ENCODE measurements at places on chromosomes 3 and 15. TPM values are rescaled to one million over a fixed set of nuclear protein-coding genes. Genes with fewer than 3 reads are reported as not detected.

DNA sequence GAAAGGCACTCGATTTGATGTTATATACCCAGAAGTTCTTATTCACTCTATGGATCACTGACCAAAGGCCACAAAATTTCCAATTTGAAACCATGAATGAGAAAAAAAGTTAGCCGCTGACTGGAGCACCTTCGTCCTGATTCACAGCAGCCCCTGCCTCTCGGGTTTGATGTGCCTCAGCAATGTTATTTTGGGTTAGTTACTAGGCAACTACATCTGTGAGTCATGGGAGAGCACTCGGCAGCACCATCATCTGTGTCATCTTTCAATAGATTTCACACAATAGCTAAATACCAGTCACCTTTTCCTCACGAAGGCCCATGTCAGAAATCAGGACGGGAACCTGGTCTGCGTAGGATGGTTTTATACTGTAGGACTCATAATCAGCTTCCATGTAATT is 269.2 kb downstream of the ZBBX start:
- H3K4me3 ChIP-seq = no peak overlapping the region
- no peak overlapping the region for H3K27ac ChIP-seq
- H3K36me3 ChIP-seq = no peaks in the 10 kb centered on the region

- peak overlapping the region; percentile 58 for H3K4me3 ChIP-seq
- peaks cover 57% of the 10 kb centered on the region for H3K36me3 ChIP-seq
- peak overlapping the region; percentile 92 for H3K27ac ChIP-seq
- H3K4me1 ChIP-seq = peaks cover 77% of the 10 kb centered on the region
These were observed 35.2 kb downstream of the GLB1 start for GRCh38 chr3:33061782-33062181.

DNA sequence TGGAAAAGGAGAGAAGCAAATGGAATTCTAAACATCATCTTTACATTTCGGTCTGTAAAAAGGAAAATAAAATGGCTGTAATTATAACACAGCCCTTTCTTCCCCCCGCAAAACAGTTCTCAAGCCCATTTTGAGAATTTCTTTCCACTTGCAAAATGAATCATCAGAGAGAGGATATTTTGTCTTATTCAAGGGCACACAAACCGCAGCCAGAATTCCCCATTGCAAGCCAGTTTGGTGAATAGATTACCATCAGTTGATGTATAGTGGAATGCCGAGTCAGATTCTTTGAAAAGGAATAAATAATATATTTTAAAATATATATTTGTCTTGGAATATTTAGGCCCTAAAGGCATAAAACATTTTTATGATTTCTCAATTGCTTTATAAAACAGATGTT is 420.4 kb upstream of the SEMA6D start:
- DNase-seq = no peak
- H3K27me3 ChIP-seq = no peaks in the 10 kb centered on the region
- no peaks in the 10 kb centered on the region for H3K36me3 ChIP-seq

- H3K4me1 ChIP-seq = peaks cover 27% of the 10 kb centered on the region
- H3K27ac ChIP-seq = no peak overlapping the region
- no peaks in the 10 kb centered on the region for H3K27me3 ChIP-seq
- H3K4me3 ChIP-seq = no peak overlapping the region
- no peak for DNase-seq
These were observed 102.0 kb downstream of the TPRG1 start for GRCh38 chr3:189273736-189274135.

DNA sequence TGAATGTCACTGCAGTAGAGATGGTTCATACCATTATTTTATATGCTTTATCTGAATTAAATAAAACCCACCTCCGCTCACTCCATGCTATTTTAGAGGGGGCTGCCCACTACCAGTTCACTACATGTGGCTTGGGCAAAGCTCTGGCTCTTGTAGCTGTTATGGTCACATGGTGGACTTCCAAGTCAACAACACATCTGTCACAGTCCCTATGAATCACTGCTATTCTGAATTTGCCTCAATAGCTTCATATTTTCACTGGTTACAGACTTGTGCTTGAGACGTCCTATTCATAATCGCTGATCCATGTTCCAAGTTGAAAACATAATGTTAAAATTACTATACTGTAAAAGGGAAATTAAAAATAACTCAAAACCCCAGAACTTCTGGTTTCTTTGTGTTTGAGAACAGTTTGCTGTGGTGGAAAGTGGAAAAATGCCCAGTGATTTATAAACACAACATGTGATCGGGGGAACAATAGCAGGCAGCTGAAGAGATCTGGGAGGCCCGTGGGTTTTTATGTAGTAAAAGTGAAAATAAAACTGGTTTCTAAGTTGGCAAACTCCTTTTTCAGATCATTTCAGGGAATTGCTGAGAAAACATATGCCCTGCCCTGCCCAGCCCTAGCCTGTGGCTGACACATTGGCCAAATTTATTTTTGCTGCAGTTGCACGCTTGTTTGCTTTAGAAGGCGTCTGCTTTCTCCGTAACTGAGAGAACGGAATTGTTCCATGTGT is 128.8 kb upstream of the PRR23C start:
- peaks cover 26% of the 10 kb centered on the region for H3K27me3 ChIP-seq
- peaks cover 8% of the 10 kb centered on the region for H3K4me1 ChIP-seq

GRCh38 chr3:169662132-169662842 is 1.2 kb downstream of the MECOM start:
- peaks cover 90% of the 10 kb centered on the region for H3K27me3 ChIP-seq
- no peak overlapping the region for H3K27ac ChIP-seq
- H3K4me3 ChIP-seq = peak overlapping the region; percentile 77
- peaks cover 41% of the 10 kb centered on the region for H3K4me1 ChIP-seq

- H3K27ac ChIP-seq = no peak overlapping the region
- peaks cover 38% of the 10 kb centered on the region for H3K36me3 ChIP-seq
- no peaks in the 10 kb centered on the region for H3K27me3 ChIP-seq
These were observed 29.6 kb downstream of the MSL2 start for GRCh38 chr3:136166507-136166906.

GRCh38 chr3:175307642-175308041 is 448.5 kb downstream of the NAALADL2 start:
- no peaks in the 10 kb centered on the region for H3K36me3 ChIP-seq
- DNase-seq = no peak
- H3K27ac ChIP-seq = no peak overlapping the region
- H3K27me3 ChIP-seq = no peaks in the 10 kb centered on the region

DNA sequence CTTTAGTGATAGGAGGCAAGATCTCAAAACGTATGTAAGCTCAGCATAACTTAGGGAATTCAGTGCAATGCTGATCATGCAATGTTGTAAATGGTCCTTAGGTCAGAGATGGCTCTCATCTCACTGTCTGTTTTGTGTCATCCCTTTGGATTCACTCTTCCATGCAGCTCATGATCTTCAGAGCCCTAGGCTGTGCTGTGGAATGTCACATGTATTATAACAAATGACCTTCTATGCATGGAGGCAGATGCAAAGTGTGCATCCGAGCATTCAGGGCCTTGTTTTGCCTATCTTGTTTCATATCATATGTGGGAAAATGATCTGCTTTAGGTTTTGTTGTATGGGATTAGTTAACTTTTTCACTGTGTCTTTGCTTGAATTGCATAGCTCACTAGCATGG is 40.5 kb upstream of the PDZRN3 start:
- no peak overlapping the region for H3K27ac ChIP-seq
- no peaks in the 10 kb centered on the region for H3K4me1 ChIP-seq
- no peak overlapping the region for H3K4me3 ChIP-seq
- H3K36me3 ChIP-seq = no peaks in the 10 kb centered on the region

GRCh38 chr3:99789011-99789721 is 28.5 kb upstream of the CMSS1 start:
- H3K4me1 ChIP-seq = no peaks in the 10 kb centered on the region
- H3K27me3 ChIP-seq = peaks cover 32% of the 10 kb centered on the region
- peak; percentile 41 for DNase-seq
- no peaks in the 10 kb centered on the region for H3K36me3 ChIP-seq
- no peak overlapping the region for H3K27ac ChIP-seq

DNA sequence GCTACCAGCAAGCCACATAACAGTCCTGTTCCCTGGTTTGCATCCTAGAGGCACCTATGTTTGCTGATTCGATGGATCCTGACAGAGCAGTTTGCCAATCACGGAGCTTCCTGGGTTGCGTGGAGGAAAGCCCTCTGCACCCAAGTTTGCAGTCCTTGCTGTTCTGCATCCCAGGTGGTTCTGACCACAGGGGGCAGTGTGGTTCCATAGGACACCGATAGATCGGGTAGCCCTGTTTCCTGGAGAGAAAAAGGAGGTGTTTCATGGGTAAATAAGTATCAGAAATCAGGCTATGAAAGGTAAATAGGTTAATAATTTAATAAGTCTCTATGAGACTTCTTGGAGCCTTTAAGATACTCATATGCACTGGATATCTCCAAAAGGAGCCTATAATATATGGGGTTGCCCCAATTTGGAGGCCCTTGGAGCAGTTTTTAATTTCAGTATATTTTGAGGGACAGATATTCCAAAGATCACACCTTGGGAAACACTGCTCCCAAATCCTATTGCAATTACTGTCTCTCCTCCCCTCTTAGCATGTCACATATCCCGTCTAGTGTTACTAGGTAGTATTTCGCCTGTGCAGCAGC is 194.6 kb upstream of the TPM1 start:
- no peaks in the 10 kb centered on the region for H3K36me3 ChIP-seq
- no peaks in the 10 kb centered on the region for H3K4me1 ChIP-seq
- H3K4me3 ChIP-seq = no peak overlapping the region
- no peak overlapping the region for H3K27ac ChIP-seq

DNA sequence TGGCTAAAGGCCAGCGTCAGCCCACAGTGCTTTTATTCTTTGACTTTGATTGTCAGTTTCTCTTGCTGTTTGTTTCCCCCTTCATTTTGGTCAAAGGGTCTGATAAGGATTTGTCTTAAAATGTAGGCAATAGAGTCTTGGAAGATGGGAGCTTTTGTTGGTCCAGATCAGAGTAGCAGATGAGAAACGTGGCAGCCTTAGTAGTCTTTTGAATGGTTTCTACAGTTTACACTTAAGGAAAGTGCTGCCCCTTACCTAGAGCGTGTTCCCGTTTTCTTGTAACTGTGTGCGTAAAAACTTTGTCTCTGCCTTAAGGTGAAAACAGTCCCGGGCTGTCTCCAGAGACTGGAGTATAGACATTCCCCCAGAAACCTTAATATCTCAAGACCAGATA is 630 bp downstream of the LXN start:
- peak overlapping the region; percentile 95 for H3K4me3 ChIP-seq
- DNase-seq = no peak
- H3K36me3 ChIP-seq = peaks cover 27% of the 10 kb centered on the region
- peaks cover 17% of the 10 kb centered on the region for H3K4me1 ChIP-seq
- peak overlapping the region; percentile 93 for H3K27ac ChIP-seq

DNA sequence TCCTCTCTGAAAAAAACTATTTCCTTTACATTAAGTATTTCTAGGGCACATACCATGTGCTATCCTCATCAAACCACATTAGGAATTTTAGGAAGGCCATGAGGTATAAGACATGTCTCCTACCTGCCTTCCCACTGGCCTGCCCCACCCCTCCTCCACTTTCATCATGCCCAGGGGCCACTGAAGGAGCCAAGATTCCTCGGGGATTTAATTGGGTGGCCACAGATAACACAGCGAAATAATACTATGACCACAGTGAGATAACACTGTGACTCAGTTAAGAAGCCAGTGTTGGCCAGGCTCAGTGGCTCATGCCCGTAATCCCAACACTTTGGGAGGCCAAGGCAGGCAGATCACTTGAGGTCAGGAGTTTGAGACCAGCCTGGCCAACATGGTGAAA is 9.8 kb upstream of the BMF start:
- H3K27ac ChIP-seq = no peak overlapping the region
- no peak overlapping the region for H3K4me3 ChIP-seq
- H3K36me3 ChIP-seq = no peaks in the 10 kb centered on the region
- no peak for DNase-seq
- H3K27me3 ChIP-seq = peaks cover 10% of the 10 kb centered on the region
- peaks cover 22% of the 10 kb centered on the region for H3K4me1 ChIP-seq

The CCDC39 gene
- not detected for total RNA-seq

The PRR20G gene
- not detected for total RNA-seq

The CNTN3 gene
- not detected for total RNA-seq

The XCR1 gene
- total RNA-seq = not detected

The CHRD gene
- not detected for total RNA-seq

The EPB42 gene
- not detected for total RNA-seq

The HTR3E gene
- not detected for total RNA-seq

The MUSTN1 gene
- total RNA-seq = 3.0 TPM

Data from activated CD8-positive, alpha-beta memory T cell treated with anti-CD3 and anti-CD28 coated beads, Interleukin-2, amount 10 ng/mL, durations not matched to agents 7 days and 5 days (primary cell).